Activated B cell treated with CpG ODN at 0.5 μM for 24 hours (primary cell): ENCODE measurements at places on chromosomes 16 and 17. TPM values are rescaled to one million over a fixed set of nuclear protein-coding genes. Genes with fewer than 3 reads are reported as not detected.

Gene GPR142
- not detected in 2 replicates for total RNA-seq

Gene ZNF205
- total RNA-seq = not detected in 2 replicates

Gene TBC1D3G
- total RNA-seq = not detected in 2 replicates

Gene SCNN1G
- not detected in 2 replicates for total RNA-seq

Gene GNG13
- not detected in 2 replicates for total RNA-seq

Gene LGALS9B
- not detected in 2 replicates for total RNA-seq

- no peak for DNase-seq
Measured at GRCh38 chr16:82580298-82580890, 46.4 kb upstream of the CDH13 start.

DNA sequence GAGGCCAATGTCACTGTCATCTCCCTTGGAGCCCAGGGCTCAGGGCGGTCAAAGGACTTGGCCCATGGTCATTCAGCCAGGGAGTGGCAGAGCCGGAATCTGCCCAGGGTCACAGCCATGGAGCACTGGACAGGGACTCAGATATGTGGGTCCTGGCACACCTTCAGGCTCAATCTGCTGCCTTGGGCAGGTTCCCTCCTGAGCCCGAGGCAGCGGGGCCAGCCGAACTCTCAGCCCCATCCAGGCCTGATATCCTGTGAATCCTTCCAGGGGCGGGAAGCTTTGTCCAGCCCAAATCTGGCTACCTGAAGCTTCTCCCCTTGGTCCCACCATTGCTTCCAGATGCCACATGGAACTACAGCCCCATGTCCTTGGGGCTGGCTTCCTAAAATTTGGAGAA, 12.2 kb upstream of the CDIPT start:
- DNase-seq = no peak

GRCh38 chr16:57590654-57591085, 37.8 kb upstream of the ADGRG1 start:
- no peak for DNase-seq

DNA sequence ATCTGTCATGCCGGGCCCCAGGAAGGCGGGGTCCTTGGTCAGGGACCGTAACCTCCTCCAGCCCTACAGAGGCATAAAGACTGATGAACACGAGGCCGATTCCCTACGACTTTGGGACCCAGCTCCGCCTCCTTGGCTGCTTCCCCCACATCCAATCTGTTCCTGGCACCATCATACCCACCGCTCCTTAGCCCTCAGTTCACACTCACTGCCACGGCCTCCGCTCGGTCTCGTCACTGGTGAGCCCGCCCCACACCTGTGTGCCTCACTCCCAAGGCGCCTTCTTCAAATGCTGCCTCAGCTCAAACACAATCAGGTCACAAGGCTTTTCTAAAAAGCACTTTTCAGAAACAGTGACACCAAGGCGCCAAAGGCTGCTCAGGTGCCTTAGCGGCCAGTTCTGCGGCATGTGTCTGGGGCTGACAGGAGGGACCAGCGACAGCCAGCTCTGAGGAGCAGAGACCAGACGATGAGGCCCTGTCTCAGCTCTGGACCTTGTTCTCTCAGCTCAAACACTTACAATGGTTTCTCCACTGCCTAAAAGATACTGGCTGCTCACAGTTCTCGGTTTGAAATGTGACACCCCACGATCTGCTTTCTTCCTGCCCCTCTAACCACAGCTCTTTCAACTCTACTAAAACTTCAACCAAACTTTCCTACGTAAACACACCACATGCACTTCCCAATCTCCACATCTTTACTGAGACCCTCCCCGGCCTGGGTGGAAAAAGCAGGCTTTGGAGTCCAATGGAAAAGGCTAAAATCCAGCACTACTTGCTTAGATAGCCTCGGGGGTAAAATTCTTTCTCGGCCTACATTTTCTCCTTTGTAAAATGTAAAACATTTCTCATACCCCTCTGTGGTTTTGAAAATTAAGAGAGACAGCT, 33.2 kb downstream of the CYB5D2 start:
- DNase-seq = no peak

DNA sequence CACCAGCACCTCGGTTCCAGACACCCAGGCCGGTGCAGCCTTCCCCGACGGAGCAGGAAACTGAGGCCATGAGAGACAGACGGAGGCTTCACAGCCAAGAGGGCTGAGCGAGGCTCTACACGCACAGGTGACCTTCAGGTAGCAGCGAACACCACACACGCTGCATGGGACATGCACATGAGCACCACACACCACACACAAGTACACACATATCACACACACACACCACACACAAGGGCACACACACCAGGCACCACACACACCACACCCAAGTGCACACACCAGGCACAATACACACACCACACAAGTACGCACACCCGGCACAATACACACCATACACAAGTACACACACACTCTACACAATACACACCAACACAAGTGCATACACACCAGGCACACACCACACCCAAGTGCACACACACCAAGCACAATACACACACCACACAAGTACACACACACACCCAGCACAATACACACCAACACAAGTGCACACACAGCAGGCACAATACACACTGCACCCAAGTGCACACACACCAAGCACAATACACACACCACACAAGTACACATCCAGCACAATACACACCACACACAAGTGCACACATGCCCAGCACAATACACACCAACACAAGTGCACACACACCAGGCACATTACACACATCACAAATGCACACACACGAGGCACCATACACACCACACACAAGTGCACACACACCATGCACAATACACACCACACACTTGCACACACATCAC, 33.4 kb upstream of the ZNF469 start:
- DNase-seq = no peak

DNA sequence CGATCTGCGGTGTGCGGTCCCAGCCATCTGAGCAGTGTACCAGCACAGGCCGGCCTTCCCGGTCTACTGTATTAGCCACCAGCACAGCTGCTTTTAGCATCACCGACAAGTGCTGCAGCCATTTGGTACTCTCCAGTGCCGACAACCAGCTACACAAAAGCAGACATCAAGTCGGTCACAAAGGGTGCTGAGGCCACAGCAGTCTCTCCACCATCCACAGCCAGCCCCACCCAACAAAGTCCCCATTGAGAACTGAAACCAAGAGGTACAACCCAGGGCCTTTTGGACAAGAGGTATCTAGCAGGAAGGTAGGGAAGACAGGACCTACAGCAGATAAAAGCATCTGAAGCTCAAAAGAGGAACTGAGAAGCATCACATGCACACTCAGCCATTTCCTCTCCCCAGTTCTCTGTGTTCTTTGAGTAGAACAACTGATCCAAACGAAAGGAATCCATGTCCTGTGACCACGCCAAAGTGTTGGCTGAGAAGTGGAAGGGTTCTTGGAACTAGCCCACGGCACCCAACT, 9.5 kb downstream of the MTMR4 start:
- DNase-seq = peak; percentile 44

DNA sequence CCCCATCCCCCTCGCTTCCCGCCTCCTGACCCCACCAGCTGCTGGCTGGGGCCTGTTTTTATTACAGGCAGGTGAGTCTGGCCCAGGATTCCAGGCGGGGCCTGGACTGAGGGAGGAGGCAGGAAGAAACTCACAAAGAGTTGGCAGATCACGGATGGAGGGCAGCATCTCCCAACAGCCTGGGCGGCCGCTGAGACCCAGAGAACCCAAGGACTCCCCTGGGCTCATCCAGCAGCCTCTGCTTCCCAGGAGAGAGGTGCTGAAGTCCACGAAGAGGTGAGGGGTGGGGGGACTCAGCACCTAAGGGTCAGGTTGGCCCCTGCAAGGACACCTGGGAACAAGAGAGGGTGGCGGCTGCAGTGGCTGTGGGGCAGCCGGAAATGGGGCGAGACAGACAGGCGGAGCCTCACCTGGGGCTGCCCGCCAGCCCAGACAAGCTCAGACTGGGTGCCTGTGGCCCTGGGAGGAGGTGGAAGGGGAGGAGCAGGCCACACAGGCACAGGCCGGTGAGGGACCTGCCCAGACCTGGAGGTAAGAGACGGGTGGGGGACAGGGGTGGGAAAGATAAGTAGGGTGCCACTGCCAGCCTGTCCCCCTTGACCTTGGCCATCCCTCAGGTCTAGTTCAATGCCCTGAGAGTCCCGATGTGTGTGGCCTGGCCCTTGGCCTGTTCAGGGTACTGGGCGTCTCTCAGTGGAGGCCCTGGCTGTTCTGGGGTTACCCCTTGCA, 8.7 kb upstream of the ADGRG1 start:
- no peak for DNase-seq

- no peak for DNase-seq
Measured at GRCh38 chr16:20673071-20673806, 24.2 kb downstream of the ACSM1 start.

DNA sequence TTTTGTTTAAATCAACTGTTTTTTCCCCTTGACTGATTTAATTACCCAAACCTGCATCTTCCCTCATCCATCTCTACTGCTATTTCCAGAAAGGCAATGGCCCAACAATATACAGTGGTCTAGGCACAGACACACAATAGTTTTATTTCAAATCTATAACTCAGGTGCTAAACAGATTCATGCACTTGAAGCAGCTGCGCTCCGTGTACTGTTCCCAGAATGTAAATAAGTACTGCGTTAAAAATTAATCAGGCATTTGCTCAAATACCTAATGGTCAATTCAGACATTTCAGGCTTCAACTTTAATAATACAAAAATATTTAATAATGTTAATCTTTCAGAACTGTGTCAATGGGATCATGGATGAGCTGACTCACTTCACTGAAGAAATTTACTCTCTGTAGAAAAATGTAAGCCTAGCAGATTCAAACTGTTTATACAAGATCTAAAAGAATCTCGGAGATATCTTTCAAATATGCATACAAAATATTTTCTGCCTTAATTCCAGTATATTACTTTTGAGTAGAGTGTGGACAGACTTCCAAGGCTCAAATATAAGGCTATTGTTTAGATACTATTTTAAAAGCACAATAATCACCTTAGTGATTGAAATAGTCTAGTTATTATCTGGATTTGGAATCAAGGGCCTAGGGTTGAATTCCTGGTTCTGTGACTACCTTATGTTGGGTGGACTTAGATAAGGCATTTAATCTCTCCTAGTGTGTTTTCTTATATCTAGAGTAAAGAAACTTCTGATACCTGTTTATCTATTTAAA, 97.4 kb upstream of the PSMD7 start:
- no peak for DNase-seq

DNA sequence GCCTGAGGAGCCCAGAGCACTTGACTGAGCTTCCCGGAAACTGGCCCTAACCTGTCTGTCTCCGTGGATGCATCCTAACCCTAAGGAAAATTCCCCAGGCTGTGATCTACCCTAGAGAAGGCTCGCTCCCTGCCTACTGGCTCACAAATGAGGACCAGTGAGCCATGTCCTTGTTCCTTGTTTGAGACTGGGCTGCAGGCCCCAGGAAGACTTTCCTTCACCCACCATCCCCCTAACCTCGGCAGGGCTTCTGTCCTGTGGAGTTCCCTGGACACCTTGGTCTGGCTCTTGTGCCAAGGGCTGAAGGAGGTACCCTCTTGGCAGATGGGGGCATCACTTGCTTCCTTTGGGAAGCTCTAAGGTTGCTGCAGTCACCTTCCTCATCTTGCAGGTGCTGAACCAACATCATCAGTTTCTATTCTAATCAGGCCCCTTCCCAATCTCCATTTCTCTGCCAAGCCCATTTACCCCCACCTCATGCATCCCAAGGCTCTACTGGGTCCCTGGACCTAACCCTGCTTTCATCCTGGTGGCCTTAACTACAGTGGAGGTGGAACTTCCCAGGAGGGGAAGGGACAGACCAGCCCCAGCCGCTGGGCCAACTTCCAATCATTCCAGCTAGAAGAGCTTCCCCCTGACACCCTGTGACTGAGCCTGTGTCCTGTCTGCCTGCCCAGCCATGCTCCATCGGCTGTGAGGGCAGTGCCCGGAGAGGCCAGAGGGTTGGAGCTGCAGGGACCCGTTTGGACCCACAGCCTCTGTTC, 12.4 kb downstream of the RNF40 start:
- no peak for DNase-seq

- DNase-seq = no peak
Measured at GRCh38 chr16:17759451-17760390, 289.0 kb upstream of the XYLT1 start.

DNA sequence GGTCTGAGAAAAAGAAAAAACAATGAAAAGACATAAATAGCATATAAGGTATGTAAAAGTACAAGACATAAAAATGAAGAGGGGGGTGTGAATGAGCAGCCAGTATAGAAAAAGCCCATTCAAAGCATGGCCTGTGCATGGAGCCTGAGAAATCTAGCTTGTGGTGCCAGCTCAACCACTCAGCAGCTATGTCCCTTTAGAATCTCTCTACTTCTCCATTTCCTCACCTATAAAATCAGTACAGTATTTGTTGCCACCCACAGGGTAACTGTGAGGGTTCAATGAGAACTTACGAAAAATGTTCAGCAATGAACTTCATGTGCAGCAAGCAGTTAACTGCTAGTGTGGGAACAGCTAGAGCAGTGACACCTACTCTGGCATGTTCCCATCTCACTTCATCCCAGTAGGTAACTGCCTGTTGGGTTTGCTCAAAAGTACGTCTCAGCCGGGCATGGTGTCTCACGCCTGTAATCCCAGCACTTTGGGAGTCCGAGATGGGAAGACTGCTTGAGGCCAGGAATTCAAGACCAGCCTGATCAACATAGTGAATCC, 15.3 kb downstream of the CYTH1 start:
- DNase-seq = no peak

- no peak for DNase-seq
Measured at GRCh38 chr16:67458121-67458641, 22.8 kb downstream of the ATP6V0D1 start.

DNA sequence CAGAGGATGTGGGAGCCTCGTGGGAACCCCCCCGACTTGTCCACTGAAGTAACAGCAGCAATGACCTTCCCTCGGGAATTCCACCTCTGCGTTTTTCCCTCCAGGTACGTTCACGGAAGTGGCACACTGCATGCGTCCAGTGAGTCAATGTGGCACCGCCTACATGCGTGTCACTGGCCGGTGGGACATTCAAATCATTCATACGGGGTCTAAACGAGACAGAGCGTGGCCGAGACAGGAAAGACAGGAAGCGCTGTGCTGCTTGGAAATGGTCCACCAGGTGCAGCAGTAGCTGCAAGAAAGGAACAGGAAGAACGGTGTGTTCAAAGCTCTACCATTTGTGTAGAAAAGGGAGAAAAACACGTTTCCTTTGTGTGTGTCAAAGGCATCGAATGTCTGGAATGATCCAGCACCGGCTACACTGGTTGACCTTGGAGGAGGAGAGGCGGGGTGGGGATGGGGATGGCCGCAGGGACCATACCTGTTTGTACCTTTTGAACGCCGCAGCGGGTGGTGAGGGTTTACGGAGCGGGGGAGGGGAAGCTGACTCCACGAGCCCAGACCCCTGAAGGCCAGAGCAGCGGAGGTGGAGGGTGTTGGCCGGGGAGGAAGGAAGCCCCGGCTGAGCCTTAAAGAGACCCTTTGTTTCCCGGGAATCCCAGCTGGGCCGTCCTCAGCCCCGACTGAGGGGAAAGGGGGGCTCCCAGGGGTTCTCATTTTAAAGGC, 1.7 kb upstream of the PGAP6 start:
- peak; percentile 56 for DNase-seq
